ENCODE measurements at places on chromosomes 6 and 20. TPM values are rescaled to one million over a fixed set of nuclear protein-coding genes. Genes with fewer than 3 reads are reported as not detected.

DNA sequence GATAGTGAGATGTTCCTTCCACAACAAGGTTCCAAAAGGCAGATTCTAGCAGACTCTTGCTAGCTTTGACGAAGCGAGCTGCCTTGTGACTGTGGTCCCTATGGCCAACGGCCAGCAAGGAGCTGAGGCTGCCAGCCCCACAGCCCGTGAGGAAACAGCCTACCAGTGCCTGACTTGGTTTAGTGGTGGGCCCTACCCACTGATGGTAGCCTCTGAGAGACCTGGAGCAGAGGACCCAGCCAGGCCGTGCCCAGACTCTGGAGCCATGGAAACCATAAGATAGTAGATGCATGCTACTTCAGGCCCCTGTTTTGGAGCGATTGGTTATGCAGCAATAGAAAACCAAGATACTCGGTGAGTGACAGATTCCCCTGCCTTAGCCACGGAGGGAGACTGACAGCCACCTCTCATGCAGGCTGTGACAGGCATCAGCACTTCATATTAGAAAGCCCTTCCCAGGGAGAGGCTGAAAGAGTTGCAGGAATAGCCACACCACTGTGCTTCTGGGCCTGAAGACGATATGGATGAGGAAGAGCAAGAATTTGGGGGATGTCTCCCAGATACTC, 19.2 kb downstream of the PSMG4 start:
- DNase-seq, result no peak
- H3K27ac ChIP-seq, result no peak overlapping the region
- no peak overlapping the region for H3K4me3 ChIP-seq
- H3K4me1 ChIP-seq, result no peaks in the 10 kb centered on the region
- H3K36me3 ChIP-seq, result no peaks in the 10 kb centered on the region
- H3K27me3 ChIP-seq, result no peaks in the 10 kb centered on the region

SLC35D3 gene
- 2.3 TPM for total RNA-seq

RIMS1 gene
- 3.4 TPM for total RNA-seq

- no peaks in the 10 kb centered on the region for H3K27me3 ChIP-seq
- no peaks in the 10 kb centered on the region for H3K36me3 ChIP-seq
- peaks cover 6% of the 10 kb centered on the region for H3K4me1 ChIP-seq
- no peak for DNase-seq
- H3K27ac ChIP-seq, result no peak overlapping the region
- H3K4me3 ChIP-seq, result no peak overlapping the region
These were observed 33.1 kb upstream of the MPC1 start for GRCh38 chr6:166415833-166416347.

CRISP3 gene
- not detected for total RNA-seq

RAET1E gene
- total RNA-seq, result not detected

DNA sequence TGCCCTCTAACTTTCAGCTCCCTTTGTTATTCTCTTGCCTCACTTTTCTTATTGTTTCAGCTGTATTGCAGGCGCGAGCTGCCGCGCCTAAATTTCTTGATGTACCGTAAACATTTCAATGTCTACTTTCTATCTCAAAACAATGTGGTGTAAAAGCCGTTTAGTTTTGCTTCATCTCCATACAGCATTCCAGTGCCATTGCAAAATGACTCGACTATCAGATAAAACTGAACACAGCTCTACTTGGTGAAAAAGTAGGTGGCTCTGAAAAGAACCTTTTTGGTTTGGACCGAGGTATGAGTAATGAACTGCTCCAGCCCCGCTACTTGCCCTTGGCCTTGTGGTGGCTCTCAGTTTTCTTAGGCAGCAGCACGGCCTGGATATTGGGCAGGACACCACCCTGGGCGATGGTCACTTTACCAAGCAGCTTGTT, 74.6 kb downstream of the OR2B2 start:
- no peaks in the 10 kb centered on the region for H3K36me3 ChIP-seq
- H3K4me3 ChIP-seq, result peak overlapping the region; percentile 77
- H3K27me3 ChIP-seq, result no peaks in the 10 kb centered on the region
- no peak for DNase-seq
- peaks cover 14% of the 10 kb centered on the region for H3K4me1 ChIP-seq

C2 gene
- 4.9 TPM for total RNA-seq

PLTP gene
- 39.6 TPM for total RNA-seq

DNA sequence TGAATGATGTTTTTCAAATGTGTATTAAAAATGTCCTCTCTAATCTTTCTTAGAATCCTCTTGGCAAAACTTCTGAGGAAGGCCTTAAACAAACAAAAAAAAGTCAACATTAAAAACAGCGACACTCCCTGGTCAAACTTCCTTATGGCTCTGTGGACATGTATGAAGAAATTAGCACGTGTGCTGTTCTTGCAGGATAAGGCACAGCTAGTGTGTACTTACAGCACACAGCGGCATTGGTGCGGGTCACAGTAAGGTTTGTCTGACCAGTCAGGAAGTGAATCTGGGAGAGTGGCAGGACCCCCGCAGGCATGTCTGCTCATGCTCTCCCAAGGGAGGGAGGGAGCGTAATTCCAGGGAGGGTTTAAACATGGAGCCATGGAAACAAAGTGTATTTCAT, 38.8 kb downstream of the SLC22A1 start:
- no peak overlapping the region for H3K4me3 ChIP-seq
- H3K4me1 ChIP-seq, result peaks cover 6% of the 10 kb centered on the region
- H3K27ac ChIP-seq, result peak overlapping the region; percentile 47
- H3K36me3 ChIP-seq, result no peaks in the 10 kb centered on the region
- no peaks in the 10 kb centered on the region for H3K27me3 ChIP-seq

RAMACL gene
- 0.20 TPM for total RNA-seq

GRCh38 chr6:96899451-96899998, 1.8 kb upstream of the NDUFAF4 start:
- H3K4me3 ChIP-seq, result no peak overlapping the region
- H3K27ac ChIP-seq, result no peak overlapping the region
- H3K4me1 ChIP-seq, result peaks cover 6% of the 10 kb centered on the region
- no peak for DNase-seq

DNA sequence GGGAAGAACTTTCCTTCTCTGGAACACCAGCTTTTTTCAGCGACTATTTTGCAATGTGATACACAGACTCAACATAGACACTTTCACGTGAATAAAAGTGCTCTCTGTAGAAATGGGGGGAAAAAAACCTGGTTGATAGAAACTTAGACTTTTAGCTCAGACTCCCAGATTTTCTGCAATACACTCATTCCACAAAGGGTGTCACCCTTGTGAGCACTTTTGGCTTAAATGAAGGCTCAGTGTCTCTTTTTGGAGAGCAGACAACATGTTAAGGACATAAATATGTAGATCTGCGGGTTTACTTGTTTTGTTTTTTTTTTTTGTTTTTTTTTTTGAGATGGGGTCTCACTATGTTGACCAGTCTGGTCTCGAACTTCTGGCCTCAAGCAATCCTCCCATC, 579.6 kb downstream of the PTPRT start:
- H3K27me3 ChIP-seq, result no peaks in the 10 kb centered on the region
- DNase-seq, result no peak
- no peaks in the 10 kb centered on the region for H3K4me1 ChIP-seq

CHMP4B gene
- total RNA-seq, result 190 TPM

- DNase-seq, result no peak
- H3K27ac ChIP-seq, result no peak overlapping the region
- H3K27me3 ChIP-seq, result no peaks in the 10 kb centered on the region
- H3K4me3 ChIP-seq, result no peak overlapping the region
- no peaks in the 10 kb centered on the region for H3K36me3 ChIP-seq
- H3K4me1 ChIP-seq, result 0 out of 2 replicates have a peak, but pooled peaks cover 5% of the 10 kb centered on the region
These were observed 175.9 kb downstream of the SOX4 start for GRCh38 chr6:21769405-21769861.

SNAP25 gene
- not detected for total RNA-seq

GRCh38 chr6:16190214-16190613, 48.2 kb upstream of the GMPR start:
- no peaks in the 10 kb centered on the region for H3K27me3 ChIP-seq
- H3K27ac ChIP-seq, result peak overlapping the region; percentile 31
- peaks cover 28% of the 10 kb centered on the region for H3K4me1 ChIP-seq
- DNase-seq, result no peak

CST9L gene
- total RNA-seq, result not detected

IL20RA gene
- 0.65 TPM for total RNA-seq

SLC22A1 gene
- total RNA-seq, result 1.5 TPM

DNA sequence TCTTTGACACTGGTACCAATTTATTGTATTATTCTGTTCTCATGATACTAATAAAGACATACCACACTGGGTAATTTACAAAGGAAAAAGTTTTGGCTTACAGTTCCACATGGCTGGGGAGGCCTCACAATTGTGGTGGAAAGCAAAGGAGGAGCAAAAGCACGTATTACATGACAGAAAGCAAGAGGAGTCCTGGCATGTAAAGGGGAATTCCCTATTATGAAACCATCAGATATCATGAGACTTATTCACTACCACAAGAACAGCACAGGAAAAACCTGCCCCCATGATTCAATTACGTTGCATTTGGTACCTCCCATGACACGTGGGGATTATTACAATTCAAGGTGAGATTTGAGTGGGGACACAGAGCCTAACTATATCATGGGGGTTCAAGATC, 43.4 kb downstream of the SLC22A2 start:
- no peak overlapping the region for H3K4me3 ChIP-seq
- DNase-seq, result no peak
- H3K27ac ChIP-seq, result no peak overlapping the region
- H3K36me3 ChIP-seq, result no peaks in the 10 kb centered on the region
- no peaks in the 10 kb centered on the region for H3K27me3 ChIP-seq

- H3K4me1 ChIP-seq, result peaks cover 34% of the 10 kb centered on the region
- H3K36me3 ChIP-seq, result no peaks in the 10 kb centered on the region
- no peaks in the 10 kb centered on the region for H3K27me3 ChIP-seq
- H3K27ac ChIP-seq, result no peak overlapping the region
- no peak overlapping the region for H3K4me3 ChIP-seq
These were observed 432.8 kb downstream of the GJA1 start for GRCh38 chr6:121868206-121868605.

- H3K36me3 ChIP-seq, result no peaks in the 10 kb centered on the region
- peaks cover 42% of the 10 kb centered on the region for H3K4me1 ChIP-seq
- no peaks in the 10 kb centered on the region for H3K27me3 ChIP-seq
- no peak overlapping the region for H3K4me3 ChIP-seq
- H3K27ac ChIP-seq, result peak overlapping the region; percentile 58
These were observed 217.3 kb upstream of the RREB1 start for GRCh38 chr6:6890400-6890858.

GRCh38 chr6:136961848-136962247, 39.7 kb downstream of the SLC35D3 start:
- H3K27ac ChIP-seq, result no peak overlapping the region
- peaks cover 41% of the 10 kb centered on the region for H3K4me1 ChIP-seq
- no peaks in the 10 kb centered on the region for H3K27me3 ChIP-seq

DNA sequence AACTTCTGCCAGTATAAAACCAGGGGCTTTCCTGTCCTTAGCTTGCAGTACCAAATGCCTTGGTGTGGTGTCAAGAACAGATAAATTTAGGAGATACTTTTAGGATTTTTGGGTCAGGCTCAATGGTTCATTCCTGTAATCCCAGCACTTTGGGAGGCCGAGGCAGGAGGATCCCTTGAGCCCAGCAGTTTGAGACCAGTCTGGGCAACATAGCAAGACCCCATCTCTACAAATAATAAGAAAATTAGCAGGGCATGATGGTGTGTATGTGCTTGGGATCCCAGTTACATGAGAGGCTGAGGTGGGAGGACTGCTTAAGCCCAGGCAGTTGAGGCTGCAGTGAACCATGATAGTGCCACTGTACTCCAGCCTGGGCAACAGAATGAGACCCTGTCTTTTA, 3.2 kb upstream of the ZBTB12 start:
- no peak for DNase-seq
- no peaks in the 10 kb centered on the region for H3K27me3 ChIP-seq
- H3K4me3 ChIP-seq, result no peak overlapping the region
- peaks cover 19% of the 10 kb centered on the region for H3K4me1 ChIP-seq
- H3K36me3 ChIP-seq, result no peaks in the 10 kb centered on the region
- no peak overlapping the region for H3K27ac ChIP-seq

DNA sequence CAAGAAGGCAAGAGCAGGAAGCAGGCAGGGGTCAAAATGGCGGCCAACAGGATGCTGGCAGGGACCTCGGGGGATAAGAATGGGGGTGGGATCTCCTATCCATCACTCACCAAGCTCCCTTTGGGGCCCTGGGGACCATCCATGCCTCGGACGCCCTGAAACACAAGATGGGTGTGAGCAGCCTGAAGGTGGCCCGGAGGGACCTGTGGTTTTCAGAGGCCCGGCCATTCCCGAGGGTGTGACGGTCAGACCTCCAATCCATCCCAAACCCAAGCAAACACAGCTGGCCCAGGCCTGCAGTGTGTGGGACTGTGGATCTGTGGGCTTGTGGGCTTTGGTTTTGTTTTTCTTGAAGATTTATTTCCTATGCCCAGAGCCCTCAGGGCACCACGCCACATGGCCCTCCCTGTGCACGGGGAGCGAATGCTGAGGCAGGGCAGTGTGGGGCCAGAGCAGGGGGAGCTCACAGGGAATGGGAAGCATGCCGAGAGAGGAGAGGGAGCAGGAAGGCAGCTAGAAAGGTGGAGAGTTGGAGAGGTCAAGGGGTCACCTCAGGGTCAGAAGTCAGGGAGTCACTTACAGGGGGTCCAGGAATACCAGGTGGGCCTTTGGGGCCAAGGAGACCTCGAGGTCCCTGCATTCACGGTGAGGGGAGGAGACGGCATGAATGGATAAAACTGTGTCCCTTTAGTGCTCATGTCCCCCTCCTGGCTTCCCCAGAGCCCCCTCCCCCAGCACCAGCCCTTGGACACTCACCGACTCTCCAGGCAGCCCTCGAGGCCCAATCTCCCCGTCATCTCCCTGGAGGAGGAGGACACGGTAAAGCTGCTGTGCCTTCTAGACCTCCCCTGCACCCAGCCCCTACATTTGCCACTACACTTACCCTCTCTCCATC, 14.5 kb downstream of the COL11A2 start:
- no peaks in the 10 kb centered on the region for H3K27me3 ChIP-seq
- H3K36me3 ChIP-seq, result no peaks in the 10 kb centered on the region
- no peak overlapping the region for H3K27ac ChIP-seq
- no peak for DNase-seq
- H3K4me1 ChIP-seq, result no peaks in the 10 kb centered on the region

NNAT gene
- not detected for total RNA-seq

- H3K36me3 ChIP-seq, result no peaks in the 10 kb centered on the region
- H3K27ac ChIP-seq, result no peak overlapping the region
- no peaks in the 10 kb centered on the region for H3K4me1 ChIP-seq
- DNase-seq, result no peak
- no peaks in the 10 kb centered on the region for H3K27me3 ChIP-seq
These were observed 30.4 kb downstream of the KCNQ2 start for GRCh38 chr20:63442100-63442493.

DNA sequence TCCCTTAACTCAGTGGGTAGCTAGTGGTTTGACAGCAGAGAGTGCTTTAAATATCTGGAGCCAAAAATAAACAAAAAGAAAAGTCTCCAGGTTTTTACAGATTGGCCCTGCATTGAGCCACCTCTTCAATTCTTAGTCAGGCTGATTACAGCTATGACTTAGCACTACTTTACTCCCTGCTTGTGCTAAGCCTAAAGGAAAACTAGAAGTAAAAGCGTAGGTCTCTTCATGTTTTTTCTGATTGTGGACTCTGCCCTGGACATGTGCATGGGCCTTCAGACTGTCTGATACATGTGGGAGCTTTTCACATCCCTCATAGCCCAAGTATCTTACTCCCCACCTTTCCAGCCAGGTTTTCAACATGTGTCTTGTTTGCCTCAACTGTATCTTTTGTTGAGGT, 33.3 kb downstream of the KPNA5 start:
- no peak overlapping the region for H3K27ac ChIP-seq
- no peak for DNase-seq
- H3K4me1 ChIP-seq, result no peaks in the 10 kb centered on the region
- no peak overlapping the region for H3K4me3 ChIP-seq

Data from Caco-2 (cell line).